ENCODE measurements at places on chromosomes 16 and 17.

DNA sequence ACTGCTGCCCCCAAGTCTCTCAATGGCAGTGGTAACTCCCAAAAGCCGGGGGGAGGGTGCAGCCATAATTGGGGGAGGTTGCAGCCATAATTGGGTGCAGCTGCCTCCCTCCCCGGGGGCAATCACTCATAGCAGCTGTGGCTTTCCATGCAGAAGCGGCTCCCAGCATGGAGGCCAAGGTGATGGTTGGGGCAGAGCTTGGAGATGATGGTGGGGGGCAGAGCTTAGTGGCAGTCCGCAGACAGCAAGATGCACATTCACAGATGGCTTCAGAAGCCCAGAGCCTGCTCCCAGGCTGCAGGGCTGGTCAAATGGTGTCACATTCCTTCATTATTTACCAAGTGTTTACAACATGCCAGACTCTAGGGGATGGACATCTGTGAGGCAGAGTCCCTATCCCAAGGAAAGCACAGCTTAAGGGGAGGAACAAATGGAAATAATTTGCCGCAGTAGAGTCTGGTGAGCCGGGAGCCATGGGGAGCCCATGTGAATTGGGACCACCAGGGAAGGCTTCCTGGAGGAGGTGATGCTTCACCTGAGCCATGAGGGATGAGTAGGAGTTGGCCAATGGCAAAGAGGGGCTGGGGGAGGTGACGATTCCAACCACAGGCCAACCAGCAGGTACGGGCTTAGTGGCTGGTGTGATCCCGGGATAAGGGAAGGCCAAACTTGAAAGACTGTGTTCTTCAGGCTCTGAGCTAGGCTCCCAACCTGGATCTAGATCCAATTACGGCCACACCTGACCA is 8.1 kb downstream of the DOC2B start:
- DNase-seq = no peak

DNA sequence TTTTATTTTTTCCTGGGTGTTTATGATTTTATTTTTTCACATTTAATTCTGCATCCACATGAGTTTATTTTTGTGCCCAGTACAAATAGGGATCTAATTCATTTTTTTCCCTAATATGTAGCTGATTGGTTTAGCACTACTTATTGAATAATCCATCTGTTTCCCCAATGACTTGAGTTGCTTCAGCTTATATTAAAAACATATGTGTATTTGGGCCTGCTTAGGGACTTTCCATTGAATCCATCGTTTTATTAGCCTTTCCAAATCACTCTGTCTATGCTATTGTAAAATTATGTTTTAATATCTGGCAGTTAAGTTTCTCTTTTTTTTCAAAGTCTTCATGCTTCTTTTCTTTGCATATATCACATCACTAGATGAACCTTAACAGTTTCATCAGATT is 42.2 kb downstream of the WWP2 start:
- DNase-seq = no peak

DNA sequence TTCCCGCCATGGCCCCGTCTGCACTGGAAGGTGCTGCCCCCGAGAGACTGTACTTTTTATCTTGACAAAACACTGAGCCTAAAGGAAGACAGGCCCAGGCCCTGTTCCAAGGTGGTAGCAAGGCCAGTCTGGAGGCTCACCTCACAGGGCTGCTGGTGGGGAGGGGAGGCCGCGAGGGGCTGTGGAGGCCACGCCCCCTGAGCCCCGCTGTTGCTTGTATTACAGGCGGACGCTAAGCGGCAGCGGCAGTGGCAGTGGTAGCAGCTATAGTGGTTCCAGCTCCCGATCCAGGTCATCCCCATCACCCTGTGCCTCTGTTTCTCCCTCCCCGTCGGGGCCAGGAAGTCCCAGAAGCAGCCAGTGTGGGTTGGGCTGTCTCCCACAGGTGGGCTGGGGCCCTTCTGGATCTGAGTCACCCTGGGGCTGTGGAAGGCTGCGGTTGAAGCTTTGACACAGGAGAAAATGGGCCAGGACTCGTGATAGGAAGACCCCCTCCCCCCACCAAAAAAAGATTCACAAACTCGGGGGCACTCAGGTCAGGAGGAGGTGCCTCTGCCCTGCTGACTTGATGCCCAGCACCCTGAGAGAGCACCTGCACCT is 13.3 kb upstream of the IL17C start:
- DNase-seq = no peak

DNA sequence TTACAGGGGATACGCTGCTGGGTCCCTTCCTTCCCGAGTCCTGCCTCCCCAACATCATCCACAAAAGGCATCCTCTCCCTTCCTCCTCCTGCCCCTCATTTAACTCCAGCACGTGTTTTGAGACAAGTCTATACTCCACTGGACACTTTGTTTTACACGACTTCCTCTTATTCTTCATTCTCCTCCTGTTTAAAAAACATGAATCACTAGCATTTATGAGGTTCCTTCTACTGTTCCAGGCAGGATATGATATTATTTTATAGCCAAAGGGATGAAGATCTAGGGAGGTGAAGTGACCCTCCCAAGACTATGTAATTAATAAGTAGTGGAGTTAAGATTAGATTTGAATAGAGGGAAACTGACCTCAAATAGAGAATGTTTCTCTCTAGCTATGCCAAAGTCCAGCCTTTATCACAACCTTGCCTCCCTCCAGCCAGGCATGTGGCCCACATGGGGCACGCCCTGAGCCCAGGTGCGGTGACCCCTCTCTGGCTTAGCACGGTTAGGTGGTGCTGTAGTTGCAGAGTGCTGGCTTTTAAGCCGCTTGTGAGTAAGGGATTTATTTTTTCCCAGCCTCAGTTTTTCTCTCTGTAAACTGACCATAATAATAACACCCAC is 1.3 kb upstream of the HSD17B2 start:
- no peak for DNase-seq

- no peak for DNase-seq
Measured at GRCh38 chr16:10885246-10885645, 8.2 kb downstream of the CIITA start.

GRCh38 chr16:749010-749409 is 8.2 kb upstream of the CIAO3 start:
- no peak for DNase-seq

GRCh38 chr16:59212492-59213024 is 478.4 kb upstream of the GOT2 start:
- DNase-seq = no peak

DNA sequence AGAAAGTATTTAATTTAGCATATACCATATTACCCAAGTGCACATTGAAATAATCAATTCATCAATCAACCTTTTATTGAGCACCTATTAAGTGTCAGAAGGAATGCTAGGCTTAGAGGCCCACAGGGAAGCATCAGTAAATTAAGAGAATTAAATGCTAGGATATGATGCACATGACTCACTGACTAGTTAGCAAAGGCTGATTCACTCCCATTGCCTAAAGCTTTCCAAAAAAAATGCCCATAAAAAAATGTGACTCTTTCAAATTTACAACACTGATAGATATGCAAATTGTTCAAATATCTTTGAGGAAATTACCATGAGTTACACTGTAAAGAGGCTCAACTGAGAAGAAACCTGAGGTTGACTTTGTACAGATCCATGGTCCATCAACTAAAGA is 883.3 kb downstream of the CDH11 start:
- no peak for DNase-seq

GRCh38 chr16:69861292-69862030 is 89.7 kb upstream of the CLEC18A start:
- DNase-seq = no peak

DNA sequence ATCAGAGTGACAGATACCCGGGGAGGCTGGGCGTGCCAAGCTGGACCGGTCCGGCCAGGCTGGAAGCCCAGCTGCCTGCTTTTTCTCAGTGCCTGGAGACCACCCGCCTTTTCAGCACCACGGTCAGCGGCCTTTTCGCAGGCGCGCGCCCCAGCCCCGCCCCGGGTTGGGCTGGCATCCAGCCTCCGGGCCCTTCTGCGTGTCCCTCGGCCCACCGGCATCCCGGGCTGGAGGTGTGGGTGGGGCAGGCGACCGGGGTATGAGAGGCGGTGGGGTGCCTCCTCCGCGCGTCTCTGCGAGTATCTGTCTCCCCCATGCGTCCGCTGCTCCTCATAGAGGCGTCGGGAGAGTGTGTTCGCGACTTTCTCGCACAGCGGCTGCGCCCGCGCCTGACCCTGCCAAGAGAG is 102.5 kb downstream of the MRM1 start:
- DNase-seq = no peak

- no peak for DNase-seq
Measured at GRCh38 chr17:61469949-61470348, 17.7 kb downstream of the TBX4 start.

DNA sequence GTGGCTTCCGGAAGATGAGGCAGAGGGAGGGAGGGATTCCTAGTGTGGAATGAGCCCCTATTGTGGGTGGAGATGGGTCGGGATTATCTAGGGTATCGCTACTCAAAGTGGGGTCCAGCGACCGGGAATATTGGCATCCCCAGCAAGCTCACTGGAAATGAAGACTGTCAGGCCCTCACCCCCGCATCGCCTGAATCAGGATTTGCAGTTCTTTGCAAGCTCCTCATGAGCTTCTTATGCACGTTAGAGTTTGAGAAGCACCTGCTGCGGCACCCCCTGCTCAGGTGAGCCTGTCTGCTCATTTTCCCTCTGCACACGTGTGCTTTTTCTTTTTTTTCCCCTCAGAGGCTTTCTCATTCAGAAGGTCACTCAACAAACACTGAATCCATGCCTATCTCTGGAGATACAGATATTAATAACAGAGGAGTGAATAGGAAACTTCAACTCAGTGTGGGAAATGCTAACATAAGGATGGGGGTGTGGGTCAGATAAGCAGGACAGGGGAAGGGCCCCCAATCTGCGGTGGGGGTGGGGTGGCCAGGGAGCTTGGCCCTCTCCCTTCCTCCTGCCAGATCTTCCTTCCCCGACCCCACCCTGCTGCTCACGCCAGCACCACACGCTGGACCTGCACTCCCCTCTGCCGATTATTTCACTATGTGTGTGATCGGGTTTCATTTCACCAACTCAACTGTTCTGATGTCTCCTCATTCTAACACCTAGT is 67.7 kb upstream of the NFAT5 start:
- no peak for DNase-seq

Data from NCI-H510A treated with DMSO at 0.1 percent for 48 hours (cell line).